ENCODE measurements at places on chromosomes 2 and 18.
A peak's percentile ranks its signal among the peaks of the same experiment; 100 is the strongest.

- DNase-seq: no peak
These were observed 18.8 kb upstream of the TNS1 start for GRCh38 chr2:218021536-218022071.

DNA sequence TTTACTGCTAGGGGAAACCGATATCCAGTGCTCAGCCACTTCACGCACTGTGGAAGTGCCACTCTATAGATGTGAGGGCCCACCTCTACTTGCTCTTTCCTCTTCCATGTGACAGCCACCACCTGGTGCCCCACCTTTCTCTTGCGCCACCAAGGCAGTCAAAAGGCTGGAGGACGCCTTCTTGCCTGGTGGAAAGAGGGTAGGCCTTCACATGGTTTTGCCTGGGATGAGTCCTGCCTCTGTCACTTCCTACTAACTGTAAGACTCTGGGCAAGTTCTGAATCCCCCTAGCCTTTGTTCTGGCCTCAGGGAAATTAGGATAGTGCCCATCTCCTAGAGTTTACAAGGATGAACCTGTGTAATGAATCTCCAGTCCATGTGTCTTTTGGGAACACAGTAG lies 66.1 kb upstream of the ODC1 start:
- no peak for DNase-seq

- DNase-seq: no peak
These were observed 105.6 kb upstream of the CD302 start for GRCh38 chr2:159903443-159904126.

GRCh38 chr2:130756053-130756873 lies 923 bp downstream of the AMER3 start:
- DNase-seq: no peak

DNA sequence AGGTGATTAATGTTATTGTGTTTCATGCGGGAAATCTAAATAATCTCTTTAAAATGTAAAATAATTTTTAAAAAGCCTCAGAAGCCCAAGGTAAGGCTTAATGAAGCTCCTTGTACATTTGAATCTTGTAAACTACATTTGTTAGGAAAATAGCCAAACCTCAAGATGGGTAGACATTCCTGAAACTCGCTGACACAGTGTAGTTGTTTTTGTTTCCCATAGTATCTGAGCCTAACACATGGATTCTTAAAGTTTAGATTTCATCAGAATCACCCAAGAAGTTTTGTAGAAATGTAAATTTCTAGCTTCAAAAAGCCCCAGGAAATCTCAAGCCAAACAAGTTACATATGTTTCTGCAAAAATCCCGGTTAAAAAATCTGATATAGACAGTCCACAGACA lies 1221.1 kb upstream of the ACVR2A start:
- DNase-seq: no peak

- DNase-seq: peak; percentile 44
These were observed 60.2 kb downstream of the PDE1A start for GRCh38 chr2:182366628-182367027.

DNA sequence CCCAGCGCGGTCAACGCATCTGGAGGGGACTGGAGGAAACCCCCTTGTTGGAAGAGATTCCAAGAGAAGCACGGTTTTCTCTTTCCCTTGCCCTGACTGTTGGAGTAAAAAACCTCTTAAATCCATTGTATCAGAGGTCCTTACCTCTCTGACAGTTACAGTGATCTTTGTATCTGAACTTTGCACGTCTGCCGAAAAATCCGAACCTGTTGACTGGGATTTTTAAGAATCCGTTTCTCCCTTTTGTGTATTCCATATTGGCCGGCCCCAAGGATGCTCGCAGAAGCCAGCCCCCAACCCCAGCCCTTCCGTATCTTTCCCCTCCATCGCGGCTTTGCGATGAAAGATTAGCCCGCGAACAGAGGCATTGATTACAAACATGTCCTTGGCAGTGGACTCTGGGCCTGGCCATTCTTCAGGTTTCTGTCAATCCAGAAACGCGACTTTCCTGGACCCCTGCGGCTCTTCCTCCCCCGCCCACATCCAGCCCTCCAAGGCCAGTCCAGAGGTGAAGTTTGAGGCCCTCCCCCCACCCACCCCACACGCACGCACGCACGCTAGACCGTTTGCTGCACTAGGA lies 4.6 kb upstream of the DLX1 start:
- DNase-seq: no peak

- no peak for DNase-seq
These were observed 8.6 kb upstream of the ACYP2 start for GRCh38 chr2:54106631-54107454.

GRCh38 chr18:13444430-13445240 lies 226.1 kb downstream of the LDLRAD4 start:
- no peak for DNase-seq

- DNase-seq: no peak
These were observed 325.3 kb upstream of the MYT1L start for GRCh38 chr2:2656115-2657011.

DNA sequence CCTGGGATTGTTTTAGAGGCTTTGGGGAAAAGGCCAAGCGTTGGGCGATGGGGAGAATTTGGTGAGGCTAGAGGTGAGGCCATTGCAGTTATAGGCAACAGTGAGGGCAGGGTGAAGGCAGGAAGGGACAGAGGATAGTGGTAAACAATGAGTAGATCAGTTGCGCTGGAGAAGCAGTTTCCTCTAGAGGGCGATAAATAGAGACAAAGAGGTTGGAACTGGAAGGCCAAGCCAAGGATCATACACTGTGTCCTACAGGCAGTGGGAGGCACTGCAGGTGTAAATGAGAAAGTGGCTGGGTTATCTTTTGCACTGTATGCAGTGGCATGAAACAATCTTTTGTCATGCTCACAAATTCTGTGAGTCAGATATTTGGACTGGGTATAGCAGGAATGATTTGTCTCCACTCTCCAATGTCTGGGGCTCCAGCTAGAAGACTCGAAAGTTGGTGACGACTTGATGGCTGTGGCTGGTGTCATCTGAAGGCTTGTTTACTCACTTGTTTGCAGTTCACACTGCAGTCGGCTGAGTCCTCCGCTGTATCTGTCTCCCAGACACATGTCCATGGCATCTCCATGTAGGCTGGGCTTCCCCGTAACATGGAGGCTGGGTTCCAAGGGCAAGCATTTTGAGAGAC lies 82.1 kb downstream of the TNP1 start:
- no peak for DNase-seq

GRCh38 chr2:56271275-56271674 lies 87.5 kb downstream of the CCDC85A start:
- DNase-seq: no peak

DNA sequence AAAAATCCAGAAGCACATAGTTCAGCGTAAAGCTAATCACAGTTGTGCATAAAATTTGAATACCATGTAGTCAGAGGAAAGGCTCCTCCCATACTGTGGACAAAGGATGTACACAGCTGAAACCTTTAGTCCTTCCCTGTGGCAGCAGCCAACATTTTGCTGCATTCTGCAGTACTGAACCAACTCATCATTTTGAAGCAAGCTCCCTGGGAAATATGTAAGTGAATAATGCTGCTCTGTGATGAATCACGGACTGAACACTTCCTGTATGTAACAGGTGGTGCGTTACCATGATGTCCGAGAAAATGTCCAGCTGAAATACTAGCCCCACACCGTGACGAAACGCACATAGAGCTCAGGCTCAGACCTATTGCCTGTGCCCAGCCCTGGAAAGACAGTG lies 421.1 kb upstream of the RAB12 start:
- no peak for DNase-seq

GRCh38 chr2:213015387-213016165 lies 135.8 kb downstream of the IKZF2 start:
- DNase-seq: no peak

GRCh38 chr2:217366266-217366895 lies 506.5 kb upstream of the TNP1 start:
- DNase-seq: no peak

GRCh38 chr2:70203086-70203485 lies 12.3 kb upstream of the C2orf42 start:
- no peak for DNase-seq

DNA sequence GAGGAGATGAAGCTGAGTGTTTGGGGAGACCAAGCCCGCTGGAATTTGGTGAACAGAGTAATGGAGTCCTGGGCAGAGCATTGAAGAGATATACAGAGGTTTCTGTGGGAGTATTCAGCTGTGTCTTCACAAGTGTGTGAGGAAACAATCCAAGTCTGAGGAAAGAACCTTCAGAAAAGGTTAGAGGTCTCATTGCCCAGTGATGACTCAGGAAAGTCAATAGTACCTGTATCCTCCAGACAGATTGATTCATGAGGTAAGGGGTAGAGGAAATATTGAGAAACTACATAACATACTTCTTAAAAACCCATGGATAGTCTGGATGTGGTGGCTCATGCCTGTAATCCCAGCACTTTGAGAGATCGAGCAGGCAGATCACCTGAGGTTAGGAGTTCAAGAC lies 392.3 kb downstream of the GALNT13 start:
- no peak for DNase-seq

DNA sequence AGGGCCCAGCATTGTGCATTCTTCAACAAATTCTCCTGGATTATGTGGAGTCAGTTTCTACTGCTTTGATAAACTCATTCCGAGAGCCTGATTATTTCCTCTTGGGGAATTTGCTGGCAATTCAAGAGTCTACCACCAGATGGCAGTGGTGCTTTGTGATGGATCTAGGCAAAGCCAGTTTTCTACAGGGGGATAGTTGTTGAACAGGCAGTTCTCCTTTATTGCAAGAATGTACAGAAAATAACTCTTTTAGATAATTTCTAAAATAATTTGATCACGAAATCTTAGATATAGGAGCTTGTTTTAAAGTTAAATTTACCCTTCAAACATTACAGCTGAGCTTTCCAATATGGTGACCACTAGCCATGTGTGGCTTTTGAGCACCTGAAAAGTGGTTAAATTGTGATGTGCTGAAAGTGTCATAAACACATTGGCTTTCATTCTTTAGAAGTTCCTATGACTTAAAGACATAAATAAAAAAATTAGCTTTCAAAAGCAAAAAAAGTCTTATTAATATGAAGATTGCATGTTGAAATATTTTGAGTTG lies 66.7 kb upstream of the HAAO start:
- peak; percentile 40 for DNase-seq

DNA sequence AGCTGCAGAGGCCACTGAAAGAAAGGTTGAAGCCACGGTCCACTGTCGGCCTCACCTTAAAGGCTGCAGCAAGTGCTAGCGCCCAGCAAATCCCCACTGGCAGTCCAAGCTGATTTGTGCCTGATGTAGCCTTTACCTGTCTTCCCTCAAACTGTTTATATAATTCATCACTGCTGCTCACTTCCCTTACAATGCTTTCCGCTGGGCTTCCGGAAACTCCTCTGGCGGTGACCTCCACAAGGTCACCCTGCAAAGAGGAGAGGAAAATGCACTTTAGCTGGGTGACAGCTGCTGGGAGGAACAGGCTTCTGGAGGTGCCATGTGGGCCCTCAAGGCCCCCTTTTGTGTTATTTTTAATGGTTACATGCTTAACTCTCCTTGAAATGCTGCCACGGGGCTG lies 126.2 kb downstream of the CMPK2 start:
- no peak for DNase-seq

DNA sequence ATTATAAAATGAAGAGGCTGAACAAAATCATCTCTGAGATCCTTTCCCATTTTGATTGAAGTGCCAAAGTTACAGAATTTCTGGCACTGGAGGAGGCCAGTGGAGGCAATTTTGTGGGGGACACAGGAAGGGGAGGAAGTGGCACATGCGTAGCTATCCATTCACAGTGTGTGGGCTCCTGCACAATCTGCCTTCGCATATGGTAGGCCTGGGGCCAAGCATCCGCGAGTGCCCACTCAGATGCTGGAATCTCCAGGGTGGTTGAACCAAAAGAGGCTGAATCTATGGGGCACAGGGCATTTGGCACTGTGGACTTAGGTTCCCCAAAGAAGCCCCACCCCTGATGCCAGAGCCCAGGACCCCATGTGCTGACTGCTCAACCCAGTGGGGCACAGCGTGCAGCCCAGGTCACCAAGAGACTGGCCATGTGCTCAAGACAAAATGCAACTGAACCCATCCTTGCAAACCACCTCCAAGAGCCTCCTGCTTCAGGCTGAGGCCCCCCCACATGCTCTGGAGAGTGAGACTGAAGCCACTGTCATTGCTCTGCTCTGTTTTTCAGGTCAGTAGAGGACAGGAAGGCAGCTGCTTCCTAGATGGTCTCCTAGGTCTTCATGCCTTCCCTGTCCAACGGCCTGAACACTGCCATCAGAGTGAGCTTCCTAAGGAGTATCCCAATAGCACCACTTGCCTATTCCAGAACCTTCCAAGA lies 28.5 kb downstream of the ST8SIA5 start:
- DNase-seq: no peak

- DNase-seq: no peak
These were observed 1109.7 kb downstream of the SOCS6 start for GRCh38 chr18:71398531-71398930.

DNA sequence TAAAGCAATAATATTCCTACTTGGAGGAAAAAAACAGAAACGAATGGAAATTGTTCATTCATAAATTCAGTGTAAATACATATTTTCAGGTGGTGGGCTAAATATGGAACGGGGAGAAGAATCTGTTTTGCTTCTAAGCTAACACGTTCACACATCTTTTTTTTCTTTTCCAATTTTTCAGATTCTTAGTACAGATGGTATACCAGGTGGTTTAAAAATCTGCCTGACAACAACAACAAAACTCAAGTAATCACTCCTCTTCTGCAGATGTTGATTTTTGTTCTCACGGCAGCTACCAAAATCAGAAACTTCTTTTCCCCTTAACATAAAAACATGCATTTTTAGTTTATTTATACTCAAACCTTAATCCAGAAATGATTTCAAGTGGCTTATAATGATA lies 164.8 kb upstream of the SYT4 start:
- DNase-seq: no peak

DNA sequence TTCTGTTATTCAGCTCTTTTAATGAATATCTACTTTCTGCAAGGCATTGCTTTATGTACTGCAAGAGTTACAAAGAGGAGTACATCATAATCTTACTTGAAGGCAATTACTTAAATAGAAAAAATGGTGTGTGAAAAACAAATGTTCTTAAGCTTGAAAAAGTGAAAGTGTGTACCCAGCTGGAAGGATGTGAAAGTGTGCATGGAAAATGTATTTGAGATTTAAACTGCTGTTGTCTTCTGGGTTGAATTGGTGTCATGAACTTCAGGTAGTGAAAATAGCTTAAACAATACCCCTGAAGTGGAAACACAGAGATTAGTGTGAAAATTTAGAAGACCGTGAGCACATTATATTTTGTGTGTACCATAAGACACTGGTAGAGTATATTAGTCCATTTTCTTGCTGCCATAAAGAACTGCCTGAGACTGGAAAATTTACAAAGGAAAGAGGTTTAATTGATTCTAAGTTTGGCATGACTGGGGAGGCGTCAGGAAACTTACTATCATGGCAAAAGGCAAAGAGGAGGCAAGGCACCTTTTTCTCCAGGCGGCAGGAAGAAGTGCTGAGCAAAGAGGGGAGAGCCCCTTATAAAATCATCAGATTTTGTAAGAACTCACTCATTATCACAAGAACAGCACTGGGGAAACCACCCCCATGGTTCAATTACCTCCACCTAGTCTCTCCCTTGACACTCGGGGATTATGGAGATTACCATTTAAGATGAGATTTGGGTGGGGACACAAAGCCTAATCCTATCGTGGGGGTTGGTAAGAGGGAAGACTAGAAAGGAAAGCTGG lies 38.8 kb downstream of the SCN2A start:
- DNase-seq: no peak

GRCh38 chr2:20213651-20214565 lies 11.0 kb downstream of the SDC1 start:
- no peak for DNase-seq
